ENCODE measurements at places on chromosomes 7 and 10.
A peak's percentile ranks its signal among the peaks of the same experiment; 100 is the strongest.

DNA sequence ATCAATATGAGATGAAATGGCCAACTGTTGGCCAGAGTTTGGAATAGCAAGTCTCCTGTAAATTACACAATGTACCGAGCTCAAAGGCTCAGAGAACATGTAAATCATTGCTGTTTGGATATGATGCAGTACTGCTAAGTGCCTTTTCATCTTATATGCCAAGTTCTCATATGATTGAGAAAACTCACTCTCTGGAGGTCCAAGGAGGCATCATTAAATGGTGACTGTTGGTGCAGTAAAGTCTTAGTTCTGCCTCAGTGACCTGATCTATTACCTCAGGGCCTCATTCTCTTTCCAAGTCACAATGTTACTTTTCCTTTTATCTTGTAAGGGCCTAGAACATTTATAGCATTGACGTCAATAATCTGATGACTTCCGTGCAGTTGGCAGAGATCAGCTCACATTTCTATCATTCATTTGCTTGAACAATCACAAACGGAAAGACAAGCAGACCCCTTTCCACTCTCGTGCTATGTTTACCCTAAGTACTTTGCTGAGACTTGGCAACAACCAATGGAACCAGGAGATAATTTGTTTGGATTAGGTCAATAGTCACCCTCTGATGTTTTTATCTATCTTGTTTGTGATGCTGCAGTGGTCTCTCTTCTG is 32.6 kb upstream of the PDK4 start:
- no peak for DNase-seq

GRCh38 chr7:38728145-38728544 is 97.0 kb upstream of the AMPH start:
- DNase-seq, result no peak

DNA sequence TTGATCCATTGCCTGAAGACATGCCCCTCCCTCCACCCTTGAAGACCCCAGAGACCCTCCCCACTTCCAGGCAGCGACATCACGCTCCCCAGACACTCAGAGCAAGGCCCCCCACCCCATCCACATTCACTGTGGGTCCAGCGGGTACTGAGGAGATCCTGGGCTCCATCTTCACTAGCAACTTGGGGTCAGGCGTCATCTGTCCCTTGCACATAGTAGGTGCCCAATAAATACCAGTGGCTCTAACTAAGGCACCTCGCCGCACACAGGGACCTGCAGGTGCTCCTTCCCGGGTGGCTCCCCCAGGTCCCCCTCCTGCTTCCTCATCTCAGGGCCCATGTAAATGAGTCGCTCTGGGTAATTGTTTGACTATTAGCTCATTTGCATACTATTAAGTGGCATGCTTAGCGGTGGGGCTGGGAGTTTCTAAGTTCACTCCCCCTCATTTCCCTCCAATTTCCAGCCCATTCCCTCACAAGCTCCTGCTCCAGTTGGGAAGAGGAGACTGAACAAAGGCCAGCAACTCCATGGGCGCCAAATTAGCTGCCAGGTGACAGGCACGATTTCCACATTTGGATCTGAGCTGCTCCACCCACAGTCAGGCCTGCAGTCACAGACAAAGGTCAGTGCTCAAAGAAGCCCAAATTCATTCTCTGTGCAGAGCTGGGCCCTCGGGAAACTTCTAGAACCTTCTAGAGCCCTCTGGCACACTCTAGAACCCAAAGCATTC is 29.7 kb downstream of the EBF3 start:
- DNase-seq, result no peak

- no peak for DNase-seq
These were observed 112.0 kb downstream of the GRK5 start for GRCh38 chr10:119319161-119319919.

DNA sequence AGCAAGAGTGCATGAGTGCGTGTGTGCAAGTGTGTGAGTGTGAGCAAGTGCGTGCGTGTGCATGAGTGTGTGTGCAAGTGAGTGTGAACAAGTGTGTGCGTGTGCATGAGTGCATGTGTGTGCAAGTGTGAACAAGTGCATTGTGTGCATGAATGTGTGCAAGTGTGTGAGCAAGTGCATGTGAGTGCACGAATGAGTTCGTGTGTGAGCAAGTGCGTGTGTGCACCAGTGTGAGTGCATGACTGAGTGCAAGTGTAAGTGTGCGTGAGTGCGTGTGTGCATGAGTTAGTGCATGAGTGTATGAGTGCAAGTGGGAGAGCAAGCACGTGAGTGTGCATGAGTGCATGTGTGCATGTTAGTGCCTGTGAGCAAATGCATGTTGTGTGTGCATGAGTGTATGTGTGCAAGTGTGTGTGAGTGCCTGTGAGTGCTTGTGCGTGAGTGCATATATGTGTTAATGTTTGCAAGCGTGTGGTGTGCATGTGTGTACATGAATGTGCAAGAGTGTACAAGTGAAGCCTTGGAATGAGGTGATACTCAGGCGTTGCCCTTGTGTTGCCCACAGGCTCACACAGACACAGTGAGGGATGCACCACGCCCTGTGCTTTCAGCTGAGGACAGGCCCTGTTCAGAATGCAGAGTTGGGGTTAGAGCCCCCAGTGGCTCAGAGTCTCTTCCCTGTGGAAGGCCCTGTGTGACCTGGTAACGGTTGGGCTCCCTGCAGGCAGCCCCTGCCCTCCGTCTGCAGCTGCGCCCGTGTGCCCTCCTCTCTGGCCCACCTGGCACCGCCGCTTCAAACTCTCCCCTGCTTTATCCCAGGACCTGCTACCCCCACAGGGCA is 97.1 kb downstream of the NKX6-2 start:
- DNase-seq, result no peak

- DNase-seq, result peak; percentile 81
These were observed 21.4 kb downstream of the GPR146 start for GRCh38 chr7:1065585-1066241.

GRCh38 chr7:133230591-133231194 is 22.2 kb upstream of the EXOC4 start:
- DNase-seq, result peak; percentile 56

DNA sequence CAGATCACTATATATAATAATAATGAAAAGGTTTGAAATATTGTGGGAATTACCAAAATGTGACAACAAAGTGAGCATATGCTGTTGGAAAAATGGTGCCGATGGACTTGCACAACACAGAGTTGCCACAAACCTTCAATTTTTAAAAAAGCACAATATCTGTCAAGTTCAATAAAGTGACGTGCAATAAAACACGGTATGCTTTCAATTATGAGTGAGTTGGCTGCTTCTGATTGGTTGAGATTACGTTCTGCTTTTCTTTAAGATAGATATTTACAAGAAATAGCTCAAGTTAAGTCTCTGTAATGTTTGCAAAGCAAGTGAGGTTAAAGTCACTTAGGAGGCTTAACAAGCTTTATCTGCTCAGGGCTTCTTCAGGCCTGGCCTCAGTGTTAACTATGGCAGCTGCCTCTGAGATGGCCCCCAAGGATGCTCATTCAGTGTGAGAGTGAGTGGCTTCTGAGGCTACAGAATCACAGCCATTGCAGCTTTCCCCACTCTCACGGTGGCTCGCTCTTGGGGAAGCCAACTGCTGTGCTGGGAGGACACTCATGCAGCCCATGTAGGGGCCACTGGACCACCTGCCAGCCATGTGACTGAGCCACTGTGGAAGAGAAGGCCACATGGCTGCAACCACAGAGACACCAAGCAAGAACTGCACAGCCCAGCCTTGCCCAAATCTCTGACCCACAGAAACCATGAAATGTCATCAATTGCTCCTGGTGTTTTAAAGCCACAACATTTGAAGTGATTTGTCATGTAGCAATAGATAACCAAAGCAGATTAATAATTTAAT is 78.3 kb upstream of the TMEM72 start:
- no peak for DNase-seq

- DNase-seq, result no peak
These were observed 99.5 kb downstream of the CUX1 start for GRCh38 chr7:101916876-101917275.

DNA sequence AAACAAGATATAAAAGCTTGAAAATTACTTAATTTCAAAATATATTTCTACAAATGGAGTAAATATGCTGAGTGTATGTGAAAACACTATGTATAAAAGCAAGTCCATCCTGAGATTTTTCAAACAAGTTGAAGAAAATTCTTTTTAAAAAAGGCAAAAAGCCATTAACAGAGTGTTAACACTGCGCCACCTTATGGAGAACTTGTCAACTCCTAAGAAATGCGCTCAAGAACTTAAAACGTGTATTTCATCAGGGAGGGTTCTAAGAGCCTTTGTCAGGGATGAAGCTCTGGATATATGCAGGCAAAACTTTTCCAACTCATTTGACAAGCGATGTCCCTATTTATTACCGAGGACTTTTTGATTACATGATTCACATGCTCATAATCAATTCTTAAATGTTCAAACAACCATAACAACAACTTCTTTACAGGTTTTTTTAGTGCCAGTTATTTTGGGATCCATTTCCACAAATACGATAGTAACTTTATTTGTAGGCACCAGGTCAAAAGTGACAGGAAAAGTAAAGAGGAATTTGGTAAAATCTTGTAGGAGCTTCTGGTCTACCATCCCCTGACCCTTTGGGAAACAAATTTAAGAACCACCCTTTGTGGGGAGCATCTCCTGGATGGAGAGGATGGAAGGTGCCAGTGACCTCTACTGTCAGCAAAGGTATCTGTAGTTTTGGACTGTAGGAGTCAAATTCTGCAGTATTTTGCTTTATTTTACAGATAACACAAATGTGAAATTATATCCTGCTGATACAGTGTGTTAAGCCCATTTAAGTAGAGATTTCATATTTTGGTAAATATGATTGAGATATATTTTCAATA is 23.2 kb downstream of the CALCR start:
- no peak for DNase-seq

- no peak for DNase-seq
These were observed 1216.4 kb downstream of the CNTNAP2 start for GRCh38 chr7:147332988-147333387.

DNA sequence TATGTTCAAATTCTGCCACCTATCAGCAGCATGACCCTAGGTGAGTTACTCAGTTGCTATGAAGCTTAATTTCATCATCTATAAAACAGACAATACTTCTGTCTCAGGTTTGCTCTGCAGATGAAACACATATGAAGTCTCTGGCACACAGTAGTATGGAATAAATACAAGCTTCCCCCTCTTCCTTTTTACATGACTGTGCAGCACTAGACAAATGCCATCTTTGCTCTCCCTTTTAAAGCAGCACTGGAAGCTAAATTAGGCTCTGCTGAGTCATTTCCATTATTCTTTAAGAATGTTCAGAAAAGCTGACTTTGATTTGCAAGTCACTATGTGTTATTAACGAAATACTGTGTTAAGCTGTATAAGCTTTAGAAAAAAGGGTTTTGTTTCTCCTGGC is 40.7 kb upstream of the ANAPC16 start:
- no peak for DNase-seq

DNA sequence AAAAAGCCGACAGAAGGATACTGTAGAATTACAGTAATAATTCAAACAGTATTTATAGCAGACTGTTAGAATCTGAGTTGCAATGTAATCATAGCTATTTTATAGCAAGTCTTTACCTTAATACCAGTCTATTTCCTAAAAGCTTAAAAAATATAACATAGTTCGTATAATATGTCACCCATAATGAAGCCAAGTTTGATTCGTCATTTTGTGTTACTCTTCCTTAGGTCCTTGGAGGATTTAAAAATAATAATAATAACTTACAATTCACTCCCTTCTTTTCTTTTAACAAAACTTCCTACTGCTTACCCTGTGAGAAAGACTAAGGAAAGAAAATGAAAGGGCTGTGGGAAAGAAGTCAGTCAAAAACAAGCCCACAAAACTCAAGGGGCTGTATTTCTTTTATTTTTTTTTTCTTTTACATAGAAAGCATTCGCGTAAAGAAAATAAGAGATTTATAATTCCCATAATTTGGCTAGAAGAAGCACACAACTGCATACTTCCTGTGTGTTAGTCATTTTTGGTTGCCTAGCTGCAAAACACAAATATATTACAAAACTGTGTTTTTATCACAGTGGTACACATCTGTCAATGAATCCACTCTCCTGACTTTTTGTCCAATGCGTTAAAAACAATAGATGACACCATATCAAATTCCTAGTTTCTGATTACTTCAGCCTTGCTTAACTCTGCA is 187.2 kb upstream of the CELF2 start:
- no peak for DNase-seq

DNA sequence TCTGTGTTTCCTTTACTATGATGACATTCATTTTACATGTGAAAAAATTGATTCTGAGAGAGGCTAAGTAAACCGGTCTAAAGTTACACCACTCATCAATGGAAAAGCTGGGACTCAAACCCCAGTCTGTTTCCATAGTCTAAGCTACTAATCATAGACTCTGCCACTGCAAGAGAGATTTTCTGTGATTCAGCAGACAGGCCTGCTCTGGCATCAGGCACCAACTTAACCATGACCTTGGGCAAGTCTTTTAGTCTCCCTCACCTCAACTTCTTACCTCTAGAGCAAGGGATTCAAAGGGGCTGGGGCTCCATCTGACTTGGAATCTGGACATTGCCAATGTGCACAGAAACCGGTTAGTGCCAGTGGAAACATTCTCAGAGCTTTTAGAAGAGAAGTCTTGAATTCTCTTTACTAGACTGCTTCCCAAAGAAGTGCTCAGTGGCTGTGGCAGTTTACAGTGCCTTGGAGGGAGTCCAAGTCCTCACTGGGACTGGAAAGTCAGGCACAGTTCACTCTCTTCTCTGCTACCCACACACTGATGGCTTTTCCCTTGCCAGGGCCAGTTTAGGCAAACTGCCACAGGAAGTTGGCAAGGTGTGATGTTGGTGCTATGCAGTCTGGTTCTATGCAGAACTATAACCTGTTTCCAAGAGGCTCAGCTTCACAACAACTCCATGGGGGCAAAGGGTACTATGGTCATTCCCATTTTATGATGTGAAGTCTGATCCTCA is 4.5 kb upstream of the BLNK start:
- no peak for DNase-seq

DNA sequence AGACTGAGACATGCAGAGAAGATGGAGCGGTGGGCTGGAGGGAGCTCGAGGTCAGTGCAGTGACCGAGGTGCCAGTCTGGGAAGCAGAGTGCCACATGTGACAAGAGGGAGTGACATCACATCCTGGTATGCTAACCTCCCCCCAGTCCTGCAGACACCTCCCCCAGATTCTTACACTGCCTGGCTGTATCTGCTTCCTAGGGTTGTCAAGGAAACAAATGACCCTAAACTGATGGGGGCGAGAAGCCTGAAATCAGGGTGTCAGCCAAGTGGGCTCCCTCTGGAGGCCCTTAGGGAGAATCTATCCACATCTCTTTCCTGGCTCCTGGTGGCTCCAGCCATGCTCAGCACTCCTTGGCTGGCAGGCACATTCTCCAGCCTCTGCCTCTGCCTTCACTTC is 316.1 kb upstream of the ZMIZ1 start:
- no peak for DNase-seq

- no peak for DNase-seq
These were observed 14.8 kb downstream of the INHBA start for GRCh38 chr7:41688012-41688625.

- DNase-seq, result no peak
These were observed 41.2 kb upstream of the PLPP4 start for GRCh38 chr10:120415709-120416330.

DNA sequence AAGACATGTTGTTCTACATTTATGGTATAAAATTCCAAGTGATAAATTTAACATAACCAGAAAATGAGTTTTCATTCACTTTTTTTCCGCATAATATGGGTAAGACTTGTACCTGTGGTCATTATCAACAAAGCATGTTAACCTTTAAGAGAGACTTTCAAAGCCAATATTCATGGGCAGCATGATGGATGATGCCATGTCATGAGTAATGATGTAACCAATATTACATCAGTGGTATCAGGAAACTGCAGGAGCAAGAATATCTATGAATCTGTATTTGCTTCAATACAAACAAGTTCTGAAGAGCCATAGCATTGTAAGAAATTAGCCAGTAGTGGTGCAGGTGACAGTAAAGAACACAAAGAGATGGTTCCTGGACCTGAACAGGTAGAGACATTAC is 126.9 kb downstream of the C1GALT1 start:
- no peak for DNase-seq

GRCh38 chr10:62540389-62540788 is 166.2 kb downstream of the ZNF365 start:
- no peak for DNase-seq
